Naive thymus-derived CD4-positive, alpha-beta T cell (primary cell): ENCODE measurements at places on chromosomes 16 and 17. TPM values are rescaled to one million over a fixed set of nuclear protein-coding genes. Genes with fewer than 3 reads are reported as not detected.

Gene KCTD2
- total RNA-seq = 23.0 TPM

Gene IGSF6
- 2.7 TPM for total RNA-seq

GRCh38 chr17:5745111-5745813 lies 161.0 kb upstream of the NLRP1 start:
- DNase-seq = no peak

DNA sequence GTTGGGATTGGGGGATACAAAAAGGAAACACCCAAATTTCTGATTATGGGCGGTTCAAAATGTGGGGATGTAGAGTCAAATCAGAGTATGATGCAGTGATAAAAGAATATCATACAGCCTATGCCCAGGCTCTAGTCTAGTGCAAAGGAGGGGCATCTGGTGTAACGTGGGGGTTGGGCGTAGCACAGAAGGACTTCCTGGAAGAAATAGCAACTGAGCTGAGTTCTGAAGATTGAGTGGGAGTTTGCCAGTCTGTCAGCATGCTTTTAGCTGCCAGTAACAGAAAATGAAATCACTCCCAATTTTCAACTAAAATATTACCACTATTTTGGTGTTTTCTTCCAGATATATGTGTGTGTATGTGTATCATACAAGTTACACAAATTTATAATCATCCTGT lies 196.9 kb downstream of the SPECC1 start:
- DNase-seq = no peak

DNA sequence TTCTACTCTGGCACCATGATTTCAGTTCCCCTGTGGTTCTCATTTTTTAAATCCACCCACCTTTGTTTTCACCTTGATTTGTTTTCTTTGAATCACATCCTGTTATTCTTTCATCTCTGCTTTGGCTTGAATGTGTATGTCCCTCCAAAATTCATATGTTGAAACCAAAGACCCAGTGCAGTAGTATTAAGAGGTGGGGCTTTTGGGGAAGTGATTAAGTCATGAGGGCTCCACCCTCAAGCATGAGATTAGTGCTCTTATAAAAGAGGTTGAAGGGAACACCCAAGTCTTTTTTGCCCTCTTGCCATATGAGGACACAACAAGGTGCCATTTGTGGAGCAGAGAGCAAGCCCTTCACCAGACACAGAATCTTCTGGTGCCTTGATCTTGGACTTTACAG lies 382.3 kb downstream of the SLC39A11 start:
- DNase-seq = no peak

DNA sequence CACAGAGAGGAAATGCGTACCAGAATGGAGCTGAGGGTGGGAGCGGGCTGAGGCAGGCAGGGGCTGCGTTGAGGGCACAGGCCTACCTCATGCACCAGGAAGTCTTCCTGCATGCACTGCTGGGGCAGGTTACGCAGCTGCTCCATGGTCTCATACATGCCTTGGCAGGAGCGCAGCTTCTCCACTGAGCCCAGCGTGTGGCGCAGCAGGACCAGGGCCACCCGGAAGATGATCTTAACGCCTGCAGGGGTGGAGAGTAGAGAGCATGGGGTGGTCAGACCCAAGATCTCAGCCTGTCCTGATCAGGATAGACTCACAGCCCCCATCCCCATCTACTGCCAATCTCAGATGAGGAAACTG lies 3.4 kb upstream of the CD2BP2 start:
- DNase-seq = no peak

DNA sequence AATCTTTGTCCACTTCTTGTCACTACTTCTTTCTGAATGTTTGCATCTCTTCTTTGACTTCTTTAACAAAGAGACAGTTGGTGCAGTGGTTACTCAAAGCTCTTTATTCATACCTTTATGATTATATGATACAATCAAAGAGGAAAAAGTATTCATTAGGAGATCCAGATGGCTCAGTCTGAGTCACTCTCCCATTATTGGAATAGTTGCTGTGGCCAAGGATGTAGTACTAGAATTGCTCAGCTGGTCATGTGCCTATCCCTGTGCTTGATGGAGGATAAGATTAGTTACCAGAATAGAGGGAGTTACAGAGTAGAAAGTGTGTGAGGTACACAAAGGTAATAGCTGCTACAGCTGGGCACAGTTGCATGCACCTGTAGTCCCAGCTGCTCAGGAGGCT lies 18.3 kb downstream of the BCAS3 start:
- no peak for DNase-seq

GRCh38 chr17:603406-604114 lies 111.1 kb downstream of the VPS53 start:
- DNase-seq = no peak
